Stimulated activated CD8-positive, alpha-beta memory T cell treated with anti-CD3 and anti-CD28 coated beads, Interleukin-7, amount 100 ng/mL, for 1 hour (primary cell): ENCODE measurements at places on chromosomes 6 and 20.

GRCh38 chr6:11272491-11273192 is 40.2 kb upstream of the NEDD9 start:
- no peak for DNase-seq

GRCh38 chr6:70834520-70834919 is 122.3 kb downstream of the B3GAT2 start:
- no peak for DNase-seq

DNA sequence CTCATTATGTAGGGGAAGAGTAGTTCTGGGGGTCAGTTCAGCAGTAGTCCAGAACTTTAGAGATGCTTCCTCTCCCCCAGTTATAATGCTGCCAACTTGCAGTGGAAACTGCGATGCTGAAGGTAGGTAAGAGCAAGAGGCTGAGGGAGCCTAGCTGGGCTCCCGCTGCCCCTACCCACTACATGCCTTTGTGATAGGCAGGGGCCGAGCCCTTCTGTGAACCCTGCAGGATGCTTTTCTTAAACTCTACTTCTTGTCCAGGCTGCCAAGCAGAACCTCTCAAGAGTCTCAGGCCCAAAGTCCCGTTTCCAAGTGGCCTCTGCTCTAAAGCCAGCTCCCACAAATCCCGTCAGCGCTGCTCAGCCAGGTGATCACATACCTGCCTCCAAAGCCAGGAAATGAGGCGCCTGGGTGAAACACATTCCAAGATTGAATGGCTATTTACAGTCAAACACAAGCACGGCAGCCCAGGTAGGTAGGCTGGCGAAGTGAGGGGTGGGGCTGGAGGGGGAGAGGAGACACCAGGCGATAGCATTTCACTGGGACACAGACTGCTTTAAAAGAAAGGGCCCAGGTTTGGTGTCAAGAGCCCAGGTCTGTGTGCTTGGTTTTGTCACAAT is 150.7 kb downstream of the CD24 start:
- DNase-seq = no peak

GRCh38 chr6:117008618-117009017 is 131.6 kb downstream of the RFX6 start:
- no peak for DNase-seq

GRCh38 chr6:42106112-42107023 is 36.1 kb downstream of the C6orf132 start:
- DNase-seq = no peak
